ENCODE measurements at places on chromosomes 7 and 10. TPM values are rescaled to one million over a fixed set of nuclear protein-coding genes. Genes with fewer than 3 reads are reported as not detected.
A peak's percentile ranks its signal among the peaks of the same experiment; 100 is the strongest.

DNA sequence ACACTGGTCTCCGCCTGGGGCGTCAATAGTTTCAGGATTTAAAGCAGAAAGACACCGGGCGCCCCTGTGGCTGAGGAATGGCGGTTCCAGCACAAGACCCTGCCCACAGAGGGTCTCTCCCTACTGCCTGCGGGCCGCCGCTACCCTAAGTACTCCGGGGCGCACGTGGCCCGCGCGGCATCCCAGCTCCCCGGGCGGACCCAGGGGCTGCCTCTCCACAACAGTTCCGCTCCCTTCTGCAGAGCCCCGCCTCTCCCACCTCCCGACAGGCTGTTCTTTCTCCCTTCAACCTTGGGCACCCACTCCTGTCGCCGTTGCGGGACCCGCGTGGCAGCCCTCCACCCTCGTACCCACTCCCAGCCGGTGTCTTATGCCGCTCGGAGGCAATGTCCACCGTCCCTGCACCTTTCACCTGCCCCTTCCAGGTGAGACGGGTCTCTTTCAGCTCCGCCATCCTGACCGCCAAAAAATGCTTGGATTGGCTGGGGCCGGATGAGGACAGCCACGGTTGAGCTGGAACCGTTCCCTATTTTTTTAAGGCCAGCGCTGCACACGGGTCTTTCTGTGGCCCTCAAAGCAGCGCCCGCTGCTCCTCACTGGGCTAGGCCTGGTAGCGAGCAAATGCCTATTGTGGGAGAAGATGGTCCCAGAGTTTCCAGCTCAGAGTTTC, 1.6 kb upstream of the NKX2-3 start:
- DNase-seq, result no peak

DNA sequence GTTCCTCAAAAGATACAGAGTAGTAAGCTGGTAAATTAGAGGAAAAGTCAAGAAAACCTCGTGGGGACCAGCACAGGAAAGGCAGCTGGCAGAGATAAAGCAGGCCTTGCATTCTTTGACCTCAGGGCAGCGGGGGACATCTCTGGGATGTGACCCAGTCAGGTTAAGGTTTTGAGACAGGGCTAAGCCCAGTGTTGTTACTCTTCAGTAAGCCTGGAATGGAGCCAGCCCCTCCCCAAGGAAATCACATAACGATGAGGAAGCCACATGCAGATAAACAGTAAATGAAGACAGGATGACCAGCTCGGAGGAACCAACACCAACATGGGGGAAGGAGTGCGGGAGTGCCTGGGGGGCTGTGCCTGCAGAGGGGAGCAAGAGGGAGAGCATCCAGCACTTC, 99.6 kb downstream of the JAZF1 start:
- DNase-seq, result no peak

GRCh38 chr7:131753620-131754222, 197.3 kb upstream of the PODXL start:
- DNase-seq, result no peak

DNA sequence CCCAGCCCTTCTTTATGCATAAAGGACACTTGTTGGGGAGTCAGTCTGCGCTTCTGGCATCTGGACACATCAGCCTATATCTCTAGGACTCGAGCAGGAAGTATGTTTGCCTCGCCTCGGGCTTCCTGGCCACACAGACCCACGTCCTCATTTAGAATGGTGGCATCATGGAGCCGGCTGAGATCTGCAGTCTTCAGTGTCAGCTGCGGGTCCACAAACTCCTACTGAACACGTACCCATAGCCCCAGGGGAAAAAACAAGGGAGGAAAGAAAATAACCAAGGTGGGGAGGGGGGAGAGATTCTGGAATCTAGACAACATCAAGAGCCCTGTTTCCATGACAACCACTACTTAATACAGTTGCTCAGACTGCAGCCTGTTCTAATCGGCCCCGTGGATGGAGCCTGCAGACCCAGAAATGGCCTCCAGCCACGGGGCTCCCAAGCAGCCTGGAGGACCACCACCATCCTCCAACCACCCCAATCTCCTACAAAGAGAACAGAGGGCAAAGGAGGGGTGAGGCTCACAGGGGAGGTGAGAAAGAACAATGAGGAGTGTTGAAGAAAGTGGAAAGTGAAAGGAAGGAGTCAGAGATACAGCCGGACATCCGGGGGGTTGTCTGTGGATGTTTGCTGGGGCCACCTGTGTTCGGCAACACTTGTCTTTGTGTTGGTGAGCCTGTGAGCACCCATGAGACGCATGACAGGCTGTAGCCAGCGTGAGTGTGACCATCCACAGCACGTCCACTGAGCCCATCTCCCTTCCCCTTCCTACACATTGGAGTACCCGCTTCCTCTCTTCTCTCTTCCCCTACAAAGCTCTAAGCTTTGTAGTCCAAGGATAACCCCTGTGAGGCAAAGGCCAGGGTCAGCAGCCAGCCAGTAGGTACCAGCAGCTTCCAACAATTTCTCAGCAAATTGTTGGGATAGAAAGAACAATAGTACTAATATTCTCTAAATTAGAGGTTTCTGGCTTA, 141.0 kb downstream of the PLXNA4 start:
- DNase-seq, result no peak

DNA sequence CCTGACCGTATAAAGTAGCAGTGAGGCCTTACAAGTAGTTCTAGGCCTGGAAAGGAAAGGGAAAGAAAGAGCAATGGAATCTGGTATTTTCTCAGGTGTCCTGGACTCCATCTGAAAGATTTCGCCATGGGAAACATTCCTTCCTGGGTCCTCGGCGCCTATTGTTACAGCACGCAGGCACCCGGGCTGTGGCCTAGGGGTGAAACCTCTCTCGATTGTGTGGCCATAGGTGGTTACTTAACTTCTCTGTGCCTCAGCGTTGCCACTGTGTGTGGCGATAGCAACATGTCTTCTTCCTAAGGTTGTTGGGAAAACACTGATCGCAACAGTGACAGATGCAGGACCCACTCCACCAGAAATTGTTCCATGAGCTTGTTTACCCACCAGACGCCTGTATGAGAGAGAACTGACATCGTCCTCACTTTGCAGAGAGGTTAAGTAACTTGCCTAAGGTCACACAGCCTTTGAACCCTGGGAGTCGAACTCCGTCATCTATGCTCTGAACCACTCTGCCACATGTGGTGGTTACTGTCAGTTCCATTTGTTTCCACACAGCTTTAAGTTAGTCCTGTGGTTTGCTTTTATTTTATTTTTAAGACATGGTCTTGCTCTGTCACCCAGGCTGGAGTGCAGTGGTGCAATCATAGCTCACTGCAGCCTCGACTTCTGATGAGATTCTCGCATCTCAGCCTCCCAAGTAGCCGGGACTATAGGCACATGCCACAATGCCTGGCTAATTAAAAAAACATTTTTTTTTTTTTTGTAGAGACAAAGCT, 73.4 kb downstream of the LHPP start:
- no peak for DNase-seq

DNA sequence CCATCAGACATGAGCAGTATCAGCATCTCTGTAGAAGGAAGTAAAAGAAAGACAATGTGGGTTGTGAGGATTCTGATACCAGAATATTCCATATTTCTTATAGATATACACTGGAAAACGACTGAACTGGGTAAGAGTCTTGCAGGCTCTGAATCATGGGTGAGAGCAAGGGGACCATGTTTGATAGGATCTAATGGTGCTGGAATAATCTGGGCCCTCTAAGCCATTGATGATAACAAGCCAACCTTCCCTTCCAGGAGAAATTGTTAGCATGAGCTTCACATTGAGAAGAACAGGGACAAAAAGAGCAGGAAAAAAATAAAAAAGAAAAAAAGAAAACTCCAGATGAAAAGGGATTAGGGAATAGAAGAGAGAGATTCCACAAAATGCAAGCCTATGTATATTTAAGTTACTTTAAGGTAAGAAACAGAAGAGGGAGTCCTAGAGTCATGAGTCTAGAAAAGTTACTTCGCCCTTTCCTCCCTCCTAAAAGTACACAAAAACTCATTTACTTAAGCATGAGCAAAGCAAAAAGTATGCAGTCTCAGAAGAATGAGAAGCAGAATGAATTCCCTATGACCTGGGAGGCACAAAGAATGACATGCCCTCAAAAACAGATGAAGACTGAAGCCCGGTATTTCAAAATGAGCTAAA, 181.9 kb downstream of the TMEM26 start:
- DNase-seq, result no peak

- DNase-seq, result no peak
Observed at GRCh38 chr7:3949242-3949640, 648.2 kb downstream of the SDK1 start.

DNA sequence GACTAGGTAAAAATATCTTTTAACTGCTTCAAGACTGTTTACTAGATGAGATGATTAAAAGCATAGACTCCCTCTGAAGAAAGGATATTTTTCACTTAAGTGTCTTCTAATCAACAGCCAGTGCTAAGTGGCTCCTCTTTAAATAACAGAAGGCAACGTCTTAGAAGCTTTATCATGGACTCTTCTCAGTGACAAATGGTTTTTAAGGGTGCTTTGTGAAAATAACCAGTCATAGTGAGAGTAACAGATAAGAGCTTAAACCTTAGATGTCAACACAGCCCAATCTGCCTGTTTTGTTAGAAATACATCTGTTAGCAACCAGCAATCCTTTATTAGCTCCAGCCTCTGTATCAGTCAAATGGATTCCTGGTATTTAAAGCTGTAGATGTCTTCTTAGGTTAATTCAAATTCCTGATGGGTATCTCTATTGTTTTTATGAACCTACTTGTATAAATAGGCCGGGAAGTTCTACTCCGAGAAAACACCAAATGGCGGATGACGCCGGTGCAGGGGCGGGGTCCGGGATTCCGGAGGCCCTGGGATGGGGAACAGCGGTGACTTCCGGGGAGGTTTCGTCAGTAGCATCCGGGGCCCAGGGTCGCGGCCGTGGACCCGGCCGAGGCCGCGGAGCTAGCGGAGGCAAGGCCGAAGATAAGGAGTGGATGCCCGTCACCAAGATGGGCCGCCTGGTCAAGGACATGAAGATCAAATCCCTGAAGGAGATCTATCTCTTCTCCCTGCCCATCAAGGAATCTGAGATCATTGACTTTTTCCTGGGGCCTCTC, 285.4 kb downstream of the GPR37 start:
- no peak for DNase-seq

DNA sequence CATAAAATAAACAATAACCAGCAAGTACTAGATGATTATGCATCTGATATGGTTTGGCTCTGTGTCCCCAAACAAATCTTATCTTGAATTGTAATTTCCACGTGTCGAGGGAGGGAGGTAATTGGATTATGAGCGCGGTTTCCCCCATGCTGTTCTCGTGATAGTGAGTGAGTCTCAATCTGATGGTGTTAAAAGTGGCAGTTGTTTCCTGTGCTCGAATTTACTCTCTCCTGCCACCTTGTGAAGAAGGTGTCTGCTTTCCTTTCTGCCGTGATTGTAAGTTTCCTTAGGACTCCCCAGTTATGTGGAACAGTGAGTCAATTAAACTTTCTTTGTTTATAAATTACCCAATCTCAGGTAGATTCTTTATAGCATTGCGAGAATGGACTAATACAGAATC, 15.1 kb downstream of the CNTNAP2 start:
- no peak for DNase-seq

DNA sequence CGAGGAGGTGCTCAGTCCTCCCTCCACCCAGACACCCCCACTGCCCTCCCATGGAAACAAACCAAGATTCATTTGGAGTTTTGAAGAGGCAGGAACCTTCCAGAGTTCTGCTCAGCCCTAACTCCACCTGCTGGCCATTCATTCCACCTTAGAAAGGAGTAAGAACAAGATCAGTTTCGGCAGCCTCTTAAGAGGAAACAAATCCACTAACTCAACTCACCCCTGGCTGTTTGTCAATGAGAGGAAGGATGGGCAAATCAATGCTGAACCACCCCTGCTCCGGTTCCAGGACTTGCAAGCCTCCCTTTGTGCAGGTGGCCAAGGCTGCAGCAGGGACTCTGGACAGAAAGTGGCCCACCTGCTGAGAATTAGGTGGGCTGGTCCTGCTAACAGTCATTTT, 26.2 kb downstream of the CCDC3 start:
- no peak for DNase-seq

GRCh38 chr10:5573968-5574641, 49.3 kb downstream of the CALML3 start:
- no peak for DNase-seq

GRCh38 chr10:62073429-62073828, 171.9 kb downstream of the ARID5B start:
- no peak for DNase-seq

GRCh38 chr10:102420181-102420713, 389 bp upstream of the FBXL15 start:
- no peak for DNase-seq

DNA sequence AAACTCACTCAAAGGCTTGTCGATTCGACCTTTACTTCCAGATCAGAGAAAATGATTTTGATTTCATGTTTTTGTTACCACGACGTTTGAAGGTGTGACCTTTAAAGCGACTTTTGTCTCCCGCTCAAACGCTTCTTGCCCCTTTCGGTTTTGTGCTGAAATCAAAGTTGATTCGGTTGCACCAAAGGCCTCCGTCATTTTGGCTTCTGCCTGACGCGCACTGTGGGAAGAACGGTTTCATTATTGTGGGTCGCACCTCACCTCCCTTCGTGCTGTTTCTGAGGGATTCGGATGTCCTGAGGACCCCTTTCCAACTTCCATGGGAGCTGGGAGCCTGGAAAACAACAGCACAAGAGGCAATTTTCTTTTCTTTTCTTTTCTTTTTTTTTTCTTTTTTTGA, 176.9 kb downstream of the DNAJB6 start:
- DNase-seq, result peak; percentile 10

DNA sequence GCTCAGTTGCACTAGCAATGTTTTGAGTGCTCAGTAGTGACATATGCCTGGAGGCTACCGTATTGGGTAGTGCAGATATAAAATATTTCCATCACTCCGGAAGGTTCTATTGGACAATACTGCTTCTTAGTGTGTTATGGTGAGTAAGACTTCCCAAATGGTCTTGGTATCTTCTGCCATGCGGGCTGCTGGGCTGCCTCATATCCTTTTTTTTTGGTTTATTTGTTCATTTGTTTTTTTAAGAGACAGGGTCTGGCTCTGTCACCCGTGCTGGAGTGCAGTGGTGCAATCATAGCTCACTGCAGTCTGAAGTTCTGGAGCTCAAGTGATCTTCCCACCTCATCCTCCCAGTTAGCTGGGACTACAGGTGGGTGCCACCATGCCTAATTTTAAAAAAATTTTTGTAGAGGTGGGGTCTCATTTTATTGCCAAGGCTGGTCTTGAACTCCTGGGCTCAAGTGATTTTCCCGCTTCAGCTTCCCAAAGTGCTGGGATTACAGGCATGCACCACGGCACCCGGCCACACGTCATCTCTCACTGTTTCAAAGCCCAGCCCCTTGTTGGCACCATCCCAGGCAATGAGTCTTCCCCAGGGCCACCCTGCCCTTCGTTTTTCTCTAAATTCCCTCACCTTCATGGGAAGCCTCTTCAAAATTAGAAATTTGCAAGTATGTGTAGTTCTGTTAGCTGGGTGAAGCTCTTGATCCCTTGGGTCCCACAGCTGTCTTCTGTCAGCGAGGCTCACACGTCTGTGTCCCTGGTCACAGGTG, 111.0 kb upstream of the KLF14 start:
- DNase-seq, result no peak

GRCh38 chr7:139582130-139582650, 58.7 kb downstream of the CLEC2L start:
- DNase-seq, result peak; percentile 25

Gene NCAPG2
- 21.2 TPM for total RNA-seq

Gene DLG5
- 79.8 TPM for total RNA-seq

Gene ACTL6B
- not detected for total RNA-seq

Gene MLXIPL
- 1.5 TPM for total RNA-seq

Gene CCDC146
- total RNA-seq, result 12.1 TPM

Gene PTPN12
- total RNA-seq, result 118 TPM

Gene SYT15B
- 0.73 TPM for total RNA-seq

Gene CFAP58
- total RNA-seq, result 1.1 TPM
